ENCODE measurements at places on chromosomes 16 and 17. TPM values are rescaled to one million over a fixed set of nuclear protein-coding genes. Genes with fewer than 3 reads are reported as not detected.

GRCh38 chr17:8925808-8926207 lies 39.7 kb downstream of the PIK3R5 start:
- H3K4me3 ChIP-seq: no peak overlapping the region
- DNase-seq: no peak
- H3K27me3 ChIP-seq: no peaks in the 10 kb centered on the region

- peaks cover 16% of the 10 kb centered on the region for H3K27me3 ChIP-seq
- DNase-seq: no peak
- H3K27ac ChIP-seq: no peak overlapping the region
- no peaks in the 10 kb centered on the region for H3K36me3 ChIP-seq
- no peak overlapping the region for H3K4me3 ChIP-seq
- no peaks in the 10 kb centered on the region for H3K4me1 ChIP-seq
Observed at GRCh38 chr16:15741207-15741871, 91.3 kb downstream of the NDE1 start.

DNA sequence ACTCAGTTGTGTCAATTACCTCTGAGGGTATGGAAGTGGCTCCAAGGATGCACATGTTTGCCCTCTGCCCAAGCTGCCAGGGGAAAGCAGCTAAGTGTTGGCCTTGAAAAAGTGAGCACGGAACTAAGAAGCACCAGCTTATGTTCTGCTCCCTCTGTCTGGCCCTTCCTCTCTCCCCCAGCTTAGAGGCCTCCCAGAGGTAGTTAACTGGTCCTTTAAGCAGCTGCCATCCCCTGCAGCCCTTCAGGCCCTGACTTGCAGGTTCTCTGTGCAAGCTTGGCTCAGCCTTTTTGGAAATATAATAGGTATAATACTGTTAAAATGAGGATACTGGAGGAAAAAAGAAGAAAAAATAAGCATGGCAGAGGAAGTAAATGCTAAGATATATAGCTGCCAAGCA lies 7.0 kb upstream of the UBE2Z start:
- H3K4me1 ChIP-seq: no peaks in the 10 kb centered on the region
- H3K4me3 ChIP-seq: no peak overlapping the region
- H3K27me3 ChIP-seq: no peaks in the 10 kb centered on the region
- no peak overlapping the region for H3K27ac ChIP-seq
- peaks cover 21% of the 10 kb centered on the region for H3K36me3 ChIP-seq

DNA sequence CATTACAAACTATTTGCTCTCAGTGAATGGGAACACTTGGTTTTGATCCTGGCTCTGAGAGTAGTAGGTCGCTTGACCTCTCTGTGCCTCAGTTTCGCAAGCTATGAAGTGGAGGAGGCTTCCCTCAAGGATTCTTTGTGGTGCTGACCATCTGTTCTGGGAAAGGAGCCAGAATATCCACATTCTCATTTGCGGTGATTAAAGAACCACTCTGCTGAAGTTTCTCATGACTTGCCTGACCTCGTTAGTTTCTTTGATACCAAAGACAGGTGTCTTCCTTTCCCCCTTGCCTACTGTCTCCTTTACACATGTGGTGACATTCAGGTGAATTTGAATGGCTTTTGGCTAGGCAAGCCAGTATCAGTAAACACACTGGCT lies 116.0 kb downstream of the SNX29 start:
- H3K27ac ChIP-seq: no peak overlapping the region
- H3K27me3 ChIP-seq: no peaks in the 10 kb centered on the region
- H3K4me1 ChIP-seq: peaks cover 24% of the 10 kb centered on the region
- H3K36me3 ChIP-seq: no peaks in the 10 kb centered on the region

GRCh38 chr16:86951831-86952598 lies 365.2 kb downstream of the C16orf95 start:
- H3K27ac ChIP-seq: no peak overlapping the region
- H3K4me1 ChIP-seq: no peaks in the 10 kb centered on the region
- no peaks in the 10 kb centered on the region for H3K36me3 ChIP-seq
- no peak for DNase-seq
- peaks cover 2% of the 10 kb centered on the region for H3K27me3 ChIP-seq
- no peak overlapping the region for H3K4me3 ChIP-seq

DNA sequence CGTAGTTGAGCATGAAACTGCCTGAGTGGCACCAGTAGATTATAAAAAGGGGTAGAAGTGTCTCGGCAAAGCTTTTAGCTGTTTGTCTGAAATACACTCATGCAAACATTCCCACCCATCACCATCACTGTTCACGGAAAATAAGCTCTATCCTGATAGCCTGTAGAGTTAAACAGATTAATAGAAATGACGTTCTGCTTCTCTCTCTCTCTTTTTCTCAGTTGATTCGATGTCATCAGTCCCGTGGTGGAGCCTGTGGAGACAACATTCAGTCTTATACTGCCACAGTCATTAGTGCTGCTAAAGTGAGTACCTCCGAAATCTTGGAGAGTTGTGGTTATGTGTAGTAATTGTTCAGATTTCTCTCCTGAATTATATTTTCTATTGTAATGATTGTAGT lies 224.7 kb downstream of the BCAS3 start:
- H3K4me3 ChIP-seq: no peak overlapping the region
- no peaks in the 10 kb centered on the region for H3K4me1 ChIP-seq
- H3K27ac ChIP-seq: no peak overlapping the region
- no peaks in the 10 kb centered on the region for H3K36me3 ChIP-seq

DNA sequence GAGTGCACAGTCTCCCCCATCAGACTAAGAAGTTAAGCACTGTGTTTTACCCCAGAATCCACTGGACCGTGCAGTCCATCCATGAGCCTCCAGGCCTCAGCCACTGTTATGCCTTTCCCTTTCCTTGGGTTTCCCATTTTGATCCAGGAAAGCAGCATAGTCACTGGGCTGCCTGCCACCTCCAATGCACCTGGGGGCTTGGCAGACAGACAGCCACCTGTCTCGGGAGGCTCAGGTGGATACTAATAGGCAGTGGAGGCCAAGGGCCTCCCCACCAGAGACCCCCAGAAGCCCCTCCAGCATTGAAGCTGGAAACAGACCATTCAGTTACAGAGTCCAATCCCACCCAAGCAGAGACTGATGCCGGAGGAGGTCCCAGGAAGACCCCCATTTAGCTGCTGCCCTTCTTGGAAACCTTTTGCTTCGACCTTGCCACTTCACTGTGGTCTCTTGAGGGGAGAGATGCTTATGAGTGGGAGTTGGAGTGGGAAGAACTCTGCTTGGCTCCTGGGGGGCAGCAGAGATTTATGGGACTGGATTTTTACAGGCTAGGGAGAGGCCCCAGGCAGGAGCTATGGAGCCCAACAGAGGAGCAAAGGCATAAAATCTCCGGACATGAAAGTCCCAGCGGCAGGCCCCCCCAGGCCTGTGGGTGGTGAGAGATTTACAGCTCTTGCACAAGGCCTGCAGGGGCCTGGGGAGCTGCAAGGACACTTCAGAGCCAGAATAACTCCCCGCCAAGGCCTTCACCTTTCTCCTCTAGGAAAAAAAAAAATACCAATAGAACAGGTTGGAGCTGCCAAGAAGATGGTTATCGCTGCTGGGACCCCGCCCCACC lies 12.2 kb upstream of the SP2 start:
- H3K4me3 ChIP-seq: no peak overlapping the region
- H3K27me3 ChIP-seq: no peaks in the 10 kb centered on the region
- no peaks in the 10 kb centered on the region for H3K36me3 ChIP-seq
- H3K27ac ChIP-seq: no peak overlapping the region
- peaks cover 34% of the 10 kb centered on the region for H3K4me1 ChIP-seq
- DNase-seq: no peak

DNA sequence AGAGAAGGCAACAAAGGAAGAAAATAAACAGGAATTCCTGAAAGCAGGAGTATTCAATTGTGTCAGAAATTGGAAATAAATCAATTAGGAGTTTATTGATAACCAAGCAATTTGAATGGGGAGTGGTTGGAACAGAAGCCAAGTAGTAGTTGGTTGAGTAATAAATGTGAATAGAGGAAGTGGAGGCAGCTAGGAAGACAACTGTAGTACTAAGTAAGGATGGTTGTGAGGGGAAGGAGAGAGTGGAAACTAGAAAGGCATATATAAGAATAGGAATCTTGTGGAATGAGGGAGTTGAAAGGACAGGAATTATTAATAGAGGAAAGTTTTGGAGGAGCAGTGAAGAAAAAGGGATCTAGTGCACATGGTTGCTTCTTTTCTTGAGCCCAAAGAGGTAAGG lies 34.4 kb downstream of the NFAT5 start:
- no peaks in the 10 kb centered on the region for H3K27me3 ChIP-seq
- H3K4me3 ChIP-seq: no peak overlapping the region
- H3K27ac ChIP-seq: no peak overlapping the region

- H3K36me3 ChIP-seq: no peaks in the 10 kb centered on the region
- no peaks in the 10 kb centered on the region for H3K27me3 ChIP-seq
- H3K27ac ChIP-seq: no peak overlapping the region
- no peaks in the 10 kb centered on the region for H3K4me1 ChIP-seq
- no peak for DNase-seq
- no peak overlapping the region for H3K4me3 ChIP-seq
Observed at GRCh38 chr16:82481455-82481854, 145.3 kb upstream of the CDH13 start.

DNA sequence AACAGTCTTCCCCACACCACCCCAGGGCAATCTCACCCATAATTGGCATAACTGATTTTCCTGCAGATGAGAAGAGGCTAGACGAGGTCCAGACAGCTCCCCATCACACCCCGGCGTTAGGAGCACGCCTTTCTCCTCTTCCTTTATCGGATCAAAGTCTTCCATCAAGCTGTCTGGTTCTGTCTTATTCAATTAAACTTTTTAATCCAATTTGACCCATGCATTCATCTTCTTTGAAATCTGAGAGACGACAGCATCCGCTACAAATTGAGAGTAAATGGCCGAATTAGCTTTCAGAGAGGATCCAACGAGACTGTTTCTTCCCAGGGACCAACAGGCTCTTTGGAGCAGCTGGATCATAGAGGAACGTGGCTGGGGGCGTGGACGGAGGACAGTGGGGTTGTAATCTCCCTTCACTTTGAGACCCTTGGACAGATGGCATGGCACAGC lies 44.4 kb upstream of the GPRC5B start:
- no peaks in the 10 kb centered on the region for H3K36me3 ChIP-seq
- H3K4me1 ChIP-seq: no peaks in the 10 kb centered on the region
- no peak overlapping the region for H3K4me3 ChIP-seq

DNA sequence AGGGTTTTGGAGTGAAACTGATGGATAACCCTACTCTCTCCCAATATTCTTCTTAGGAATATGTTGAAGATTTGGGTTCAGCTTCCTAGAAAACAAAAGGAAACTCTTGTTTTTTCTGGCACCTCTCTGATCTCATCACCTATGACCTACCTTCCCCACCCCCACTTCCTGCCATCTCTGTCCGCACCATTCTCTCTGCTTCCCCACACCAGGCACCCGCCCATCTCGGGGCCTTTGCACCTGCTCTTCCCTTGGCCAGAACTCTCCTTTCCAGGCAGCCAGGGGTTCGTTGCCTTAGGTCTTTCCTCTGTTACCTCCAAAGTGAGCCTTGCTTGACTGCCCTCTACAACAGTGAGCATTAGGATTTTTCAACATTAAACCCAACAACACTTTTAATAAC lies 159.7 kb downstream of the IRX3 start:
- no peak overlapping the region for H3K27ac ChIP-seq
- no peak overlapping the region for H3K4me3 ChIP-seq
- peaks cover 17% of the 10 kb centered on the region for H3K27me3 ChIP-seq
- no peak for DNase-seq

DNA sequence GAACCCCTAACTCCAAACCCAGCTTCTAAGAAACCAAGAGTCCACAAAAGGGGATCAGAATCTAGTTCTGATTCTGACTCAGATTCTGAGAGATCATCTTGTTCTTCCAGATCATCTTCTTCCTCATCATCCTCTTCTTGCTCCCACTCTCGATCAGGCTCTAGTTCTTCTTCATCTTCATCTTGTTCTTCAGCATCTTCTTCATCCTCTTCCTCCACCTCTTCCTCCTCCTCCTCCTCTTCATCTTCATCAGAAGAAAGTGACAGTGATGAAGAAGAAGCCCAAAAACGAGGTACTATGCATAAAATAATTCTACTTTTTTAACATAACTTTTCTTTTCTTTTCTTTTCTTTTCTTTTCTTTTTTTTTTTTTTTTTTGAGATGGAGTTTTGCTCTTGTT lies 129.9 kb upstream of the RBL2 start:
- DNase-seq: no peak
- peaks cover 84% of the 10 kb centered on the region for H3K36me3 ChIP-seq
- no peaks in the 10 kb centered on the region for H3K27me3 ChIP-seq
- no peaks in the 10 kb centered on the region for H3K4me1 ChIP-seq
- no peak overlapping the region for H3K27ac ChIP-seq
- H3K4me3 ChIP-seq: no peak overlapping the region

DNA sequence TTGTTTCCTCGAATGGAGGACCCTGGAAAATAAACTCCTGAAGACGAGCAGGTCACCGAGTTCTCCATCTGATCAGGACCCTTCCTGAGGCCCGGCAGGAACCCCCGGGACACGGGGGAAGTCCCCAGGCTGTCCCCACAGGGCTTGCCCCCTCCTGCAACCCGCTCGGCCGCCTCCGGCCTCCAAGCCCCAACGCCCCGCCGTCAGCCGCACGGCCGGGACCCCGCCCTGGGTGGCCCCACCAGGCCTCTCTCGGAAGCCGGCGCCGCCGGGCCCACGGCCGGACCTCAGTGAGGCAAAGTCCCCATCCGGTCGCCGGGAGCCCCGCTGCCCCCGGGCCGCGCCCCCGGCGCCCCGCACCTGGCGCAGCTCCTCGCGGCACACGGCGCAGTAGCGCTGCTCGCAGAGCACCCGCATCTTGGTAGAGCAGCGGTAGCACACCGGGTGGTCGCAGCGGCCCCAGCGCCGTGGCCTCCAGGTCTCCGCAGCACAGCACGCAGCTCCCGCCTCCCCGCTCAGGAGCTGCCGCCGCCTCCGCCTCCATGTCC lies 383 bp downstream of the ZNF598 start:
- no peaks in the 10 kb centered on the region for H3K27me3 ChIP-seq
- H3K36me3 ChIP-seq: peaks cover 41% of the 10 kb centered on the region
- peak; percentile 76 for DNase-seq
- peaks cover 67% of the 10 kb centered on the region for H3K4me1 ChIP-seq
- H3K4me3 ChIP-seq: peak overlapping the region; percentile 99

The RSL1D1 gene
- total RNA-seq: 254 TPM

The KRT24 gene
- total RNA-seq: not detected
